ENCODE measurements at places on chromosomes 3 and 15. TPM values are rescaled to one million over a fixed set of nuclear protein-coding genes. Genes with fewer than 3 reads are reported as not detected.

Gene LRRC15
- total RNA-seq: 2.2 TPM

Gene TP63
- not detected for total RNA-seq

Gene TNFSF10
- total RNA-seq: not detected

Gene P2RY1
- 0.59 TPM for total RNA-seq

Gene WDR53
- 5.8 TPM for total RNA-seq

Gene OSBPL10
- 9.3 TPM for total RNA-seq

Gene NUP210
- total RNA-seq: 0.30 TPM

Gene EMC7
- 71.0 TPM for total RNA-seq

Gene MITF
- 3.6 TPM for total RNA-seq

Gene CIB1
- 33.3 TPM for total RNA-seq

Gene NUTM1
- total RNA-seq: not detected

Gene STXBP5L
- total RNA-seq: 2.7 TPM

Gene NDUFB5
- total RNA-seq: 147 TPM

Gene IQCF5
- not detected for total RNA-seq

Gene SLC51A
- not detected for total RNA-seq

Gene SLC22A13
- total RNA-seq: 1.6 TPM

Gene ISLR2
- total RNA-seq: 0.60 TPM

Gene CYP1A2
- not detected for total RNA-seq

Gene BCL2A1
- 2.1 TPM for total RNA-seq

Gene RHCG
- not detected for total RNA-seq

Gene ECE2
- not detected for total RNA-seq

Gene NEIL1
- 5.5 TPM for total RNA-seq

Gene HAUS2
- total RNA-seq: 39.6 TPM

Gene ARRDC4
- 11.0 TPM for total RNA-seq

Gene NR1I2
- total RNA-seq: not detected

Gene EPHB3
- total RNA-seq: 3.9 TPM

Gene UBAP1L
- 2.8 TPM for total RNA-seq

Gene ESYT3
- 1.6 TPM for total RNA-seq

Gene C2CD4B
- total RNA-seq: not detected

Gene CPNE9
- total RNA-seq: not detected

Gene TMEM212
- not detected for total RNA-seq

Gene THAP10
- 0.89 TPM for total RNA-seq

Gene CCDC80
- total RNA-seq: 325 TPM

Gene TRANK1
- total RNA-seq: 9.4 TPM

Gene GOLGA6D
- not detected for total RNA-seq

Gene LMAN1L
- not detected for total RNA-seq

Gene GCSAM
- not detected for total RNA-seq

Gene PRSS50
- not detected for total RNA-seq

Gene SNX4
- total RNA-seq: 26.1 TPM

Gene PLIN1
- 0.30 TPM for total RNA-seq
